ENCODE measurements at places on chromosomes 5 and 9.

DNA sequence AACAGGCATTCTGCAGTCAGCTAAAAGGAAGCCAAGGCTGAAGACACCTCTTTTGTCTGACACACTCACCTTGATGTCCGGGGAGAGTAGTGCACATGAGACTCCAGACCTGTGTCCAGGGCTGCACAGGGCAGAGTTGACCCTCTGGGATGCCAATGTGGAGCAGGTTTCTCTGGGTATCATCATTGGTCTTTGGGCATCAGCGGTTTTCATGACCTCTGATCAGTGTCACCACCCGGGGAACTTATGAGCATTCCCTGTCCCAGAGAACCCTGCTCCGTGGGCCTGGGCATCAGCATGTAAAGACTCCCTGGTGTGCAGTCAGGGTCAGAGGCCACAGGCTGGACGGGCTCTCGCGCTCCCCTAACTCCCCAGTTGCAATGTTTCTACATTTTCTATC, 80.2 kb downstream of the NSUN2 start:
- no peak for DNase-seq

DNA sequence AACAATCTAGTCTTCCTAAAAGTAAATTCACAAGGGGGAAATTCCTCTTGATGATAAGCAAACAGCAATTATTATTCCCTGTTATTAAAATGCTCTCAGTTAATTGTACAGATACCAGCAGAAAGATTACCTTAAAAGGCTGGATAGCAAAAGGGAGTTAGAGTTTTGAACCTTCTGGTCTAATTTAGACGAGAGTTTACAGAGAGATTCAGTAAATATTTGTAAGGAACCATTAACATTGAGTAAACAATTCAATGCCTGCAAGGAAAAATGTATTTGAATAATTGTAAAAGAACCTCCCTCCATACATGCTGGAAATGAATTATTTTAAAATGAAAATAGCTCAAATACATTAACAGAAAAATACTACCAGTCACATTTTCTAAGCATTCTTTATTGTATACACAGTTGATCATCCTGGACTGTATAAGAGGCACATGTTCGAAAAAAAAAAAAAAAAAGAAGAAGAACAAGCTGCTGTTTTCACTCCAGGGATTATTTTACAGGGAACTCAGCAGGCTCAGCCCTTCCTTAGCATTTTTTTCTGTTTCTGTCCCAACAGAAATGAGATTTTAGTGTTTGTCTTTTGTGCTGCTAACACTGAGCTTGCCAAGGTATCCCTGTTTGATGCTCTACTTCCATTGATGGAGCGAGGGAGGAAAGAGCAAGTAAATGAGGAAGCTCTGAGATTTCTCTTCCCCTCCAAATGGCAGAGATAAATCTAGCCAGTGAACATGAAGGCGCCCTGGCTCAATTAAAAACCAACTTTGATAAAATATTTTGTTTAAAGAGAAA, 141.1 kb downstream of the ENC1 start:
- no peak for DNase-seq

- no peak for DNase-seq
Measured at GRCh38 chr5:39216631-39217030, 2.7 kb downstream of the FYB1 start.

DNA sequence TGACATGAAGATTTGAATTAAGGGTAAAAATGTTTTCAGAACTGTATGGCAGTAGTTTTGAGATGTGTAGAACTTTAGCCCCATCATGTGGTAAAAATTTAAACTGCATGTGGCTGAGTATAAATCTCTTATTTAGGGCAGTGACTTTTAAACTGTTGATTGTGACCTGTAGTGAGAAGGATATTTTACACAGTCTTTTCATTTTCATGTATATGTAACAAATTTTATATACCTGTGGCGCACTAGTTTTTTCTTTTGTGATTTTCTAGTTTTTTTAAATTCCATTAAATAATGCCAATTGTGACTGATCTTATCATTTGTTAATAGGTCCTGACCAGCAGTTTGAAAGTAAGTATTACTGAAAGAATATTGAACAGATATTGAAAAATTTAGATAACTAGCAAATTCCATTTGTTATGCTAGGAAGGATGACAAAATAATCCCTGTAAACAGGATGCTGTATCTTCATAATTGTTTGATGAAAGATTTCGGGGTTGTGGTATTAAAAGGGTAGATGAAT, 47.2 kb downstream of the GPBP1 start:
- peak; percentile 63 for DNase-seq

GRCh38 chr5:123279136-123279535, 144.1 kb downstream of the CEP120 start:
- no peak for DNase-seq

All from fibroblast of upper back skin (primary cell).